ENCODE measurements at places on chromosomes 11 and 22.

DNA sequence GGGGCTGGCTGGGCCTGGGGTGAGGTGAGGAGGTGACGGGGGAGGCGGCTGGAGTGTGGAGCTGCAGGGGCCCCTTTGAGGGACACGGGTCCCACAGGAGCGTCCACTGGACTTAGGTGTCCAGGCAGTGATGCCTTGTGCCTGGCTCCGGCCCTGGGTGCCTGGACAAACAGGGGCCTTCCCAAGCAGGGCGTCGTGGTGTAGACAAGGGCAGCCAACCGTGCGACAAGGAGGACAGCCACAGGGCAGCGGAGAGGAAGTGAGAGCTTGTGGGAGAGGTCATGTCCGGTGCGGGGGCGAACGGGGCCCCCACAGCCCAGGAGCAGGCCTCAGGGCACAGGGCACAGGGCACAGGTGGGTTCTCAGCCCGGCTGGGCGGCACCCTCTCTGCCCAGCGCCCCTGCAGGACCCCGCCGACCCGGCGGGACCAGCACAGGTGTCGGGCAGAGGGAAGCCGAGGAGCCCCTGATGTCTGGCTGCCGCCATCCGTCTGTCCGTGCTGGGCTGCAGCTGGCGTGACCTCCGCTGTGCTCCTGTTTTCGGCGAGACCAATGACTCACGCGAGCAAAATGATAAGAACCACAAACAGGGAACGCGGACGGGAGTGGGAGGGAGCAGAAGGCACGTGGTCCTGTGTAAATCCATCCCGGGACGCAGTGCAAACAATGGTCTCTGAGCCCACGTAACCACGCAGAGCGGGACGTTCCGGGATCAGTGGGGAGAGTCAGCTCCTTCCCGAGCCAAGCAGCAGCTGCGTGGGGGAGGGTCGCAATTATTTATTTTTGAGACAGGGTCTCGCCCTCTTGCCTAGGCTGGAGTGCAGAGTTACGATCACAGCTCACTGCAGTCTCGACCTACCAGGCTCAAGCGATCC, 49.1 kb upstream of the A4GALT start:
- DNase-seq: no peak

GRCh38 chr22:48261706-48262105, 1499.3 kb downstream of the TBC1D22A start:
- no peak for DNase-seq

DNA sequence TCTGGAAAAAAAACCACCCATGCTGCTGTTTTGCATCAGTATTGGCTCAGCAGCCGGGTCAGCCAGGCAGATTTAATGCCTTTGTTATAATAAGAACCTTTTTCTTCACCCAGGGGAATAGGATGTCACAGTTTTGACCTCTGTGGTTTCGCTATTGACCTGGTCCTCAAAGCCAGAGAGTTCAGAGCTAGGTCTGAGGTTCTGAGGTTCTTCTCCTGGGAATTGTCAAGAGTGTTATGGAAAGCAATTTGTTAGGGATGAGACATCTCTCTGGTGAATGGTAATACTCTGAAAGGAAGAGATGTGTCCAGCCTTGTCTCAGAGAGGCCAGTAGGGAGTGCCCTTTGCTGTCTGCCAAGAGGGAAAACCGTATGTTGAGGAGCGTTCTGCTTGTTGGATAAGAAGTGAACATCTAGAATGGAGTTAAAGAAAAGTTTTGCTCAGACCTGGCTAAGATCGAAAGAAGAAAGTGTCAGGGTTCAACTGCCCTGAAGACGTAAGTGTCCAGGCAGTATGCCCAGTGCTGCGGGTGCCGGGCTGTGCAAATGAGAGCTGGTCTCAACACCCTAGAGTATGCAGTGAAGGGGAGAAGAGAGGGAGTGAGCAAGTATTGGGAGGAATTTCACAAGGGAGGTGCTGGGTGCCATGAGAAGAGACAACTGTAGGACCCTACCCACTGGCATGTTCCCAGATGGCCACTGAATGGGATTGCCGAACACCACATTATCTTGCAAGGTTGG, 150.9 kb upstream of the TTC12 start:
- no peak for DNase-seq

- DNase-seq: no peak
Observed at GRCh38 chr11:80822308-80822707, 1381.5 kb upstream of the TENM4 start.

DNA sequence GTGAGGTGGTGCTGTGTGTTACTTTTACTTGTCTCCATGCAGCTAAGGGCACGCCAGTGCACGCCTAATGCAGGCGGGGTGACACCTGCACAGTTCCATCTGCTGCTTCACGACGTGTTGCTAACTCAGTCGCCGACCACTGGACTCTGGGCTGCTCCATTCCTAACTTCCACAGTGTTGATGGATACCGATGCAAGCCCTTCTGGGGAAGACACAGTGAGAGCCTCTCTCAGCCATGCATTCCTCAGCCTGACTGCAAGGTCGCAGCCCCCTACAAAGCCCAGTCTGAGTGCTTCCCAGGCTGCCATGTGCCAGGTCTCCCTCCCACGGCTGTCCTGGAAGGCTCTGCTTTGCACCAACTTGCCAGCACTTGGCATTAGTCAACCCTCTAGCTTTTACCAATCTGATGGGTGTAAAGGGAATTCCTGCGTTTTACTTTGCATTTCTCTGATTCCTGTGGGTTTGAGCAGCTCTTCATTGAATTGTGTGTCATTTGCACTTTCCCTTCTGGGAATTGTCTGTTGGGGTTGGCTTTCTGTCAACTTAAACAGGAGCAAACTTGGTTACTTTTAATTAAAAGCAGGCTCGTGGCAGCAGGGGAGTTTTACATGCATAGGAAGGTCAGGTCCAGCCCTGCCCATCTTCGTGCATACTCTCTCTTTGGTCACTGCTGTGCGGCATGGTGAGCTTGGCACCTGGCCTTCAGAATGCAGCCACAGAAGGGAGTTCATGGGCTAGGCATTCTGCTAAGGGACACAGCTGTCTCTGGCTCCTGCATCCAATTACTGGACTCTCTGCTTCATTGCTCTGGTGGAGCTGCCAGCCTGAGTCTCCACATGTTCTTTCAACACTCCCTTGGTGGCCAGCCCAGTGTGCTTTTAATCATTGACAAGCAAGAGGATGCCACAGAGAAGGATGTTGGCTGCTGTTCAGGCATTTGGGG, 34.6 kb upstream of the SHANK2 start:
- no peak for DNase-seq

- no peak for DNase-seq
Observed at GRCh38 chr22:20802922-20803553, 29.1 kb downstream of the SERPIND1 start.

DNA sequence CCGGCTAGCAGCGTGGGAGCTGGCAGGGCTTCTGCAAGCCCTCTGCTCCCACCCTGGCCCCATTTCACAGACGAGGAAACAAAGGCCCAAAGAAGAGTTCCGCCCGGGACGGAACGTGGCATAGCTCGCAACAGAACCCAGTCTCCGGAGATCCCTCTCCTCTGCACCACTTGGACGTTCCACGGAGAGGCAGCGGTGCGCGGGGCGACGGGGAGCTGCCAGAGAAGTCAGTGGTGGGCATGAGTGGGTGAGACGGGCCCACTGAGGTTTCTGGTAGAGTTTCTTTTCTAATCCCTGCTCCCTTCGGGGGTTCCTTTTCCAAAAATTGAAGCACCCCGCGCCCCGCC, 554 bp upstream of the NECTIN1 start:
- DNase-seq: no peak

All from stimulated activated CD8-positive, alpha-beta memory T cell treated with anti-CD3 and anti-CD28 coated beads, Interleukin-15, amount 100 ng/mL, for 48 hours (primary cell).